NCI-H2227 treated with DMSO at 0.1 percent for 48 hours (cell line): ENCODE measurements at places on chromosomes 3 and 15.

- no peak for DNase-seq
Measured at GRCh38 chr3:31707286-31707685, 174.6 kb downstream of the STT3B start.

- no peak for DNase-seq
Measured at GRCh38 chr3:39146083-39146501, 7.3 kb downstream of the CSRNP1 start.

- DNase-seq, result no peak
Measured at GRCh38 chr3:4261406-4261805, 41.8 kb upstream of the SETMAR start.

GRCh38 chr3:4729061-4729973 is 236.2 kb downstream of the ITPR1 start:
- peak; percentile 34 for DNase-seq

GRCh38 chr3:159182961-159183360 is 381.1 kb downstream of the MFSD1 start:
- no peak for DNase-seq

- no peak for DNase-seq
Measured at GRCh38 chr3:69743975-69744906, 5.0 kb downstream of the MITF start.

- peak; percentile 8 for DNase-seq
Measured at GRCh38 chr15:38068626-38069391, 134.4 kb downstream of the TMCO5A start.

DNA sequence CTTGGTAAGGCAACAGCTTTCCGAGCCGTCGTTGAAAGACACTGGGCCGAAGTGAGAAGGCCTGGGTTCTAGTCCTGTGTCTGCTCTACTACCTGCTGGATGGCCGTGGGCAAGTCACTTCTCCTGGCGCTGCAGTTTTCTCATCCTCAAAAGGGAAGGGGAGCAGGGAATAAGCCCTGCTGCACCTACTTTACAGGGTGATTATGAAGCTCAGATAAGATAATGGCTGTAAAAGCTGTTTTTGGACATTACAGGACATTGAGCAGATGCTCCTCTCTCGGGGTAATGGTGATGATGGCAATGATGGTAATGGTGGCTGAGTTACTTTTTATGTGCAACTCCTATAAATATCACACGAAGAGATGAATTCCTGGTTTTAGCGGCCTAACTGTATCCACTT is 152.6 kb downstream of the FAM43A start:
- no peak for DNase-seq

DNA sequence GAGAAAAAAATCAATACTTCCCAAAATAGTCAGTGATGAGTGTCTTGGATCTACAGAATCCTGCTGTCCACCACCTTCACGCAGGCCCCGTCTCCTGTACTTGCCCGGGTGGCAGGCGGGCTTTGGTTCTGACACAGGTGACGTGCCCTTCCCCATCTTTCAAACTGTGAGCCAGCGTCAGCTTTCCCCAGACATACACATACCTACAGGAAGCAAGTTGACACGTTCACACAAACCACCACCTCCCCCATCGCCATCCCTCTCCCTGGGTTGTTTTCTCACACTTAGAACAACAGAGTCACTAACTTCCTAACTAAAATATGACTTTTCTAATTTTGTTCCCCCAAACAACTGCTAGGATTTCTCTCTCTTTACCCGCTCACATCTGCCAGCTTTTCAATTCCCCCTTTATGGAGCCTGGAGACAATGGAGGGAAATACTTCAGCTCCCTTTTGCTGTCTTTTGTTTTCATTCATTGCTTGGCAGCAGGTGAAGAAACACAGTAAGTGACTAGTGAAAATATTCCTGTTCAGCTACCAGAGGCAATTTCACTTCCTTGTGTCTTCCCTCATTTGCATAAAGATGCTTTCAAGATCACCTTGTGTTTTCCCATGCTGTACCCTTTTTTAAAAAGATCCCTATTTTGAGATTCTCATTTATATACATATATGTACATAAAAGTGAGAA is 248.3 kb downstream of the SLCO3A1 start:
- no peak for DNase-seq

DNA sequence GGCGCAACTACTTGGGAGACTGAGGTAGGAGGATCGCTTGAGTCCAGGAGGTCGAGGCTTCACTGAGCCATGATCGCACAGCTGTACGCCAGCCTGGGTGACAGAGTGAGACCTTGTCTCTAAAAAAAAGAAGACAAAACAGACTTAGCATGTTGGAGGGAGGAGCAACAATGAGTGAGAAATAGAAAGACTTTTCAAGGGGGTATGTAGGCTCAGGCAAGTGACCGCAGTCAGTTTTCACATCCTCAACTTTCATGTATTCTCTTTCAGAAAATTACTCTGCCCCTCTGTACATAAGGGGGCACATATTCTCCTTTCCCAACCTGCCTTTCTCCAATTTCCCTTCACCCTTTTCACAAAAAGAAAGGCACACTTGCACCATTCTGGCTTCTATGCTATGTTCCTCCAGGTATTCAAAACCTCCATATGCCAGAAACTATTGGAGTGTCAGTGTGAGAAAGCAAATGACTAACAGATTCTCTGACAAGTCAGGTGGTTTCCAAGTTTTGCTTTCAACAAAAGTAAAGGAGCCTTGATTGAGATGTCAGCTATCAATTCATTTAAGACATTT is 7.6 kb downstream of the NSUN3 start:
- DNase-seq, result no peak
